ENCODE measurements at places on chromosomes 2 and 18. TPM values are rescaled to one million over a fixed set of nuclear protein-coding genes. Genes with fewer than 3 reads are reported as not detected.

DNA sequence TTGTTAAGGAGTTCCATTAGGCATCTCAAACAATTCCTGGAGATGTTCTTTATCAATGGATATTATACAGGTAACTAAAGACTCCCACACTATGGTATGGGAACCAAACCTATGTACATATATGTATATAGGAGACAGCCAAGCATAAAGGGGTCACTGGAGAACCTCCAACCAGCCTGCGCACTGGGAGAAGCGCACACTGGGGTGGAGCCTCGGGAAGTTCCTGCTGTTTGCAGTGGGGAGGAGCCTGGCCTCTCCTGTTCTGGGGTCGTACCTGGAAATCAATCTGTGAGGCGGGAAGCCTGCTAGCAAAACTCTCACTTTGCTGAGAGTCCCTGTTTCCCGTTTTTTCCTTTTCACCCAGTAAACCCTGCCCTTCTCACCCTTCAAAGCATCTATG, 83.1 kb upstream of the CREB1 start:
- H3K4me1 ChIP-seq = no peaks in the 10 kb centered on the region
- H3K4me3 ChIP-seq = no peak overlapping the region
- H3K36me3 ChIP-seq = no peaks in the 10 kb centered on the region
- no peak for DNase-seq
- H3K27ac ChIP-seq = no peak overlapping the region

MYO3B gene
- 0.57 TPM for total RNA-seq

TUBB8B gene
- total RNA-seq = not detected

DNA sequence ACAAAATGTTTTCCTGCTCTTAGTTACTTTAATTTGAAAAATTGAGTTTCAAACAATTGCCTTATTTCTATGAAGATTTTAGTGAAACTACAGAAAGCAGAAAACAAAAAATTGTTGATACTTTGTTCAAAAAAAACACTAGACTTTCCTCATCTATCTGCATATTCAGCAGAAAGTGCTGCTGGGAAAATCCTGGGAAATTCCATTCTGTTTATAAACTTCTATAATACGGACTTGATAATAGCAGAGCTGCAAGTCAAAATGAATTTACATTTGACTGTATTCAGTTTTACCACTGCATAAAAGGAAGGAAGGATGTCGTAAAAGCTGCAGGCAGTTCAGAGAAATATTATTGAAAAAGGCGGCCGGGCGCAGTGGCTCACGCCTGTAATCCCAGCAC, 24.9 kb upstream of the ERICH2 start:
- DNase-seq = no peak
- no peaks in the 10 kb centered on the region for H3K36me3 ChIP-seq
- no peak overlapping the region for H3K4me3 ChIP-seq
- H3K4me1 ChIP-seq = no peaks in the 10 kb centered on the region
- no peak overlapping the region for H3K27ac ChIP-seq

DNA sequence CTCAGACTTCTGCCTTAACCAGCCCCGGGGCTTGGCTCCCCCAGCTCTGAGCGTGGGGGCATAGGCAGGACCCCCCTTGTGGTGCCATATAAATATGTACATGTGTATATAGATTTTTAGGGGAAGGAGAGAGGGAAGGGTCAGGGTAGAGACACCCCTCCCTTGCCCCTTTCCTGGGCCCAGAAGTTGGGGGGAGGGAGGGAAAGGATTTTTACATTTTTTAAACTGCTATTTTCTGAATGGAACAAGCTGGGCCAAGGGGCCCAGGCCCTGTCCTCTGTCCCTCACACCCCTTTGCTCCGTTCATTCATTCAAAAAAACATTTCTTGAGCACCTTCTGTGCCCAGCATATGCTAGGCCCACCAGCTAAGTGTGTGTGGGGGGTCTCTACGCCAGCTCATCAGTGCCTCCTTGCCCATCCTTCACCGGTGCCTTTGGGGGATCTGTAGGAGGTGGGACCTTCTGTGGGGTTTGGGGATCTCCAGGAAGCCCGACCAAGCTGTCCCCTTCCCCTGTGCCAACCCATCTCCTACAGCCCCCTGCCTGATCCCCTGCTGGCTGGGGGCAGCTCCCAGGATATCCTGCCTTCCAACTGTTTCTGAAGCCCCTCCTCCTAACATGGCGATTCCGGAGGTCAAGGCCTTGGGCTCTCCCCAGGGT, 5.5 kb downstream of the CTDSP1 start:
- no peak for DNase-seq
- H3K4me3 ChIP-seq = peak overlapping the region; percentile 81
- H3K27me3 ChIP-seq = no peaks in the 10 kb centered on the region
- peak overlapping the region; percentile 74 for H3K27ac ChIP-seq

- no peak overlapping the region for H3K27ac ChIP-seq
- H3K4me1 ChIP-seq = no peaks in the 10 kb centered on the region
- H3K4me3 ChIP-seq = no peak overlapping the region
- H3K36me3 ChIP-seq = no peaks in the 10 kb centered on the region
- H3K27me3 ChIP-seq = peaks cover 9% of the 10 kb centered on the region
- DNase-seq = no peak
Measured at GRCh38 chr2:160033732-160034392, 28.6 kb downstream of the PLA2R1 start.

GRCh38 chr2:52035391-52035790, 1003.5 kb upstream of the NRXN1 start:
- H3K36me3 ChIP-seq = no peaks in the 10 kb centered on the region
- DNase-seq = no peak
- H3K27me3 ChIP-seq = no peaks in the 10 kb centered on the region
- H3K4me1 ChIP-seq = no peaks in the 10 kb centered on the region
- no peak overlapping the region for H3K27ac ChIP-seq
- no peak overlapping the region for H3K4me3 ChIP-seq

CAPN14 gene
- 0.20 TPM for total RNA-seq

DNA sequence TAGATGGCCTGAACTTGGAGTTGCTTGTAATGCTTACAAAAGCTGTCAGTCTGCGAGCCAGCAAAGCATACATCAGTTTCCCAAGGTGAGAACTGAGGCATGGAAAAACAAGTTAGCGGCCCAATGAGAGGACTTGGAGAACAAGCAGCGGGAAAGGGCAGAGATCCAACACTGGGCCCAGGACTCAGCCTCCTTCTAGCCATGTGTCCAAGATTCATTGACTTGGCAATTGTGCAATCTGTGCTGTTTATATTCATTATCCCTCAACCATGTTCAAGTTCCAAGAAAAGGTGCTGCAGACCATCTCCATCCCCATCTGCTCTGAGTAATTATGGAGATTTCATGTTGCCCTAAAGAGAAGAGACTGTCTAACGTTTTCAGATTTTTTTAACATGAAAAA, 187.4 kb downstream of the ALK start:
- H3K36me3 ChIP-seq = no peaks in the 10 kb centered on the region
- no peak for DNase-seq
- H3K27me3 ChIP-seq = no peaks in the 10 kb centered on the region
- H3K27ac ChIP-seq = no peak overlapping the region
- H3K4me3 ChIP-seq = no peak overlapping the region
- H3K4me1 ChIP-seq = no peaks in the 10 kb centered on the region

TMEM185B gene
- 47.9 TPM for total RNA-seq

DNA sequence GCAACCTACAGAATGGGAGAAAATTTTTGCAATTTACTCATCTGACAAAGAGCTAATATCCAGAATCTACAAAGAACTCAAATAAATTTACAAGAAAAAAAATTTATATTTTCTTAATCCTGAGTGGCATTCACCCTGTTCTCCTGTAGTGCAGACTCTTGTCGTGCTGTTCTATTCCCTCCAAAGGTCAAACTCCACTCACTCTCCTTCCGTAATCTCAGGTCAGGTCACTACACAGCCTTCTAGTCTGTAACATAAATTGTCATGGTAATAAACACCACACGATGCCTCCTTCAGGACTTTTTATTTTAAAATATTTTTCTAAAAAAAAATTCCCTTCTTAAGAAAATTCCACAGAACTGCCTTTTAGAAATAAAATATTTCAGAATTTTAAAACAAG, 417.9 kb upstream of the GCFC2 start:
- no peak for DNase-seq
- H3K4me1 ChIP-seq = no peaks in the 10 kb centered on the region
- no peaks in the 10 kb centered on the region for H3K27me3 ChIP-seq

SLC5A7 gene
- total RNA-seq = not detected

TFPI gene
- total RNA-seq = 0.60 TPM

- H3K27ac ChIP-seq = no peak overlapping the region
- H3K4me3 ChIP-seq = no peak overlapping the region
- H3K27me3 ChIP-seq = peaks cover 8% of the 10 kb centered on the region
- DNase-seq = no peak
Measured at GRCh38 chr2:37629529-37629928, 41.9 kb downstream of the CDC42EP3 start.

DNA sequence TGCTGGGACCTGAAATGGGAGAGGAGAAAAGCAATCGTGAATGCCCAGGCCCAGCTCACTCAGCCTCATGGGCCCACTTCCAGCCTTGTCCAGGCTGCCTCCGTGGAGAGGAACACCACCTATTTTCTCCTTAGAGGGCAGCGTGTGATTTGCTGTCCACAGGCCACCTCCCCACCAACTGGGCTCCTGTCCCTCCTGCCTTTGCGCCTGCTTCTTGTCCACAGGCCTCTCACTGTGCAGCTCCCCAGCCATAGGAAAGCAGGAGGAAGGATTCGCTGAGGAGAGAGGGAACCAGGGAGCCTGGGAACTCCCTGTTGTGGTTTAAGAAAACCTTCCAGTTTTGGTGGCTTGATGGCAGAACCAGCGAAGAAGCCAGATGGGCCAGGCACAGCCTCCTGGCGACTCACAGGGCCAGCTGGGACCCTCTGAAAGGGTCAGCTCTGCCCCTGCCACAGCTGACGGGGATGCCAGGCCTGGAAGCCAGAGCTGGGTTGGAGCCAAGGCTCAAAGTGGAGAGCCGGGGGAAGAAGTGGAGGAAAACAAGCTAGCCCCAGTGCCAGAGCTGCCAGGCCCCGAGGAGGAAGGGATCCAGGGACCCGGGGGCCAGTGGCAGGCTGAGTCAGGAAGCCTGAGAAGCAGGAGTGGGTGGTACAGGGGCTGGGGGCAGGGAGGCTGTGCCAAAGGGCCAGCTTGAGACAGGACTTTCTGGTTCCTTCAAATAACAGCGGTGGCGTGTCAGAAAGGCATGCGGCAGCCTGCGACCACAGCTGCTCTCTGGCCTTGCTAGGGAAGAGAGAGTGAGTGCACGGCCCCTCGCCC, 9.9 kb downstream of the TMBIM1 start:
- peaks cover 40% of the 10 kb centered on the region for H3K4me1 ChIP-seq
- H3K4me3 ChIP-seq = no peak overlapping the region
- H3K27me3 ChIP-seq = no peaks in the 10 kb centered on the region
- DNase-seq = no peak
- H3K27ac ChIP-seq = peak overlapping the region; percentile 29

ERICH2 gene
- total RNA-seq = not detected

GATA6 gene
- total RNA-seq = not detected

DNA sequence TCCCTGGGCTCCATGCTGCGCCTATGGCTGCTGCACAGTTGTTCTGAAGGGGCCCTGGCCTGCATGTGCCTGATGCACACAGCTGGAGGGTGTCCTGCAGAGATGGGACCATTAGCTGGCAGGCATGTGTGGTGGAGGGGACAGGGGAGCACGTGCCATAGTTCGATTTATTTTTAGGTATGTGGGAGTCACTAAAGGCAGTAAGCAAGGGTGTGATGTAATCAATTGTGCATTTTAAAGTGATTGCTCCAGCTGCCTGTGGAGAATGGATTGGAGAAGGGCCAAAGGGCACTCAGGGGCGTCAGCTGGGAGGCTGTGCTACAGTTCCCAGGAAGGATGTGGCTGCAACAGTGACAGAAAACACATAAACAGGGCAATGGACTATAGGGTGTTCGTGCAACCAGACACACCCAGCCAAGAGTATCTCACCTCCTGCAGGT, 205.1 kb downstream of the ARL4C start:
- DNase-seq = peak; percentile 61
- no peaks in the 10 kb centered on the region for H3K36me3 ChIP-seq
- peaks cover 97% of the 10 kb centered on the region for H3K4me1 ChIP-seq
- H3K27me3 ChIP-seq = no peaks in the 10 kb centered on the region
- H3K27ac ChIP-seq = peak overlapping the region; percentile 99

TRIB2 gene
- total RNA-seq = 6.3 TPM

DNA sequence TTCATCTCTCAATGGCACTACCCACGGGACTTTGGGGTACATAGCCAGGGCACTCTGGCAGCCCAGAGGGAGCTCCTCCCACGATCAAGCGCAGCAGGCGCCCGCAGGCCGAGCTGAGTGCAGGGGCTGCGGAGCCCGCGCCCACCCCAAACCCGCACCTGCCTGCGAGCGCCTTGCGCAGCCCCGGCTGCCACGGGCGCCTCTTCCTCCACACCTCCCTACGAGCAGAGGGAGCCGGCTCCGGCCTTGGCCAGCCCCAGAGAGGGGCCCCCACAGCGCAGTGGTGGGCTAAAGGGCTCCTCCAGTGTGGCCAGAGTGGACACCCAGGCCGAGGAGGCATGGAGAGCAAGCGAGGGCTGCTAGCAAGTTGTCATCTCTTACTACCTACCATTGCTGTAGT, 165.2 kb downstream of the UBE2E3 start:
- peaks cover 57% of the 10 kb centered on the region for H3K4me1 ChIP-seq
- DNase-seq = no peak
- no peak overlapping the region for H3K4me3 ChIP-seq
- peak overlapping the region; percentile 21 for H3K27ac ChIP-seq

DNA sequence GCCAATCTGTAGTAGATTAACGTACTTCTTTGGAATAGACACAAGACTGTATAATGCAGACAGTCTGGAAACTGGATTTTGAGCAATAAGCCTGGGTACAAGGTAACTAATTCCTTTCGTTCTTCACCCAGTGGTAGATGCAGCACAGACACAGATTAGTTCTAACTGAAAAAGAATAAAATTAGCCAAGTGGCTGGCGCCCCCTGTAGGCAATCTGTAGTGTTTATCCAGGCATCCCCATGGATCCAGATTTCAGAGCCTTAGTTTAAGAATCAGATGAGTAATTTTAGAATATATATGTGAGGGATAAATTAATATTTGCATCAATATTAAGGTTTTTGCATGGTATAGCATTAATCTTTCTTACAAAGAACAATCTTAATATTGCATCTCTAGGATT, 563.9 kb downstream of the DCC start:
- no peak for DNase-seq
- H3K27ac ChIP-seq = no peak overlapping the region
- H3K4me1 ChIP-seq = no peaks in the 10 kb centered on the region
- no peaks in the 10 kb centered on the region for H3K36me3 ChIP-seq

ADAM17 gene
- total RNA-seq = 30.4 TPM

SFT2D3 gene
- total RNA-seq = 6.6 TPM

RGPD5 gene
- total RNA-seq = 30.2 TPM

- no peaks in the 10 kb centered on the region for H3K27me3 ChIP-seq
- DNase-seq = no peak
- H3K27ac ChIP-seq = no peak overlapping the region
- no peaks in the 10 kb centered on the region for H3K36me3 ChIP-seq
- no peak overlapping the region for H3K4me3 ChIP-seq
- H3K4me1 ChIP-seq = no peaks in the 10 kb centered on the region
Measured at GRCh38 chr2:35415282-35415681, 940.3 kb upstream of the CRIM1 start.

GRCh38 chr2:106085181-106085940, 108.7 kb downstream of the UXS1 start:
- H3K4me1 ChIP-seq = peaks cover 18% of the 10 kb centered on the region
- no peaks in the 10 kb centered on the region for H3K27me3 ChIP-seq
- peak; percentile 41 for DNase-seq
- peak overlapping the region; percentile 76 for H3K27ac ChIP-seq
- H3K4me3 ChIP-seq = peak overlapping the region; percentile 38
- no peaks in the 10 kb centered on the region for H3K36me3 ChIP-seq

KLHL30 gene
- not detected for total RNA-seq

ACKR3 gene
- total RNA-seq = 0.42 TPM

TMEM169 gene
- 0.93 TPM for total RNA-seq

COL4A3 gene
- total RNA-seq = not detected

Measured in activated T-helper 1 cell treated with anti-CD3 and anti-CD28 coated beads, Interleukin-12 subunit alpha, Interleukin-12 subunit beta, Interleukin-2, Interleukin-4 antibody, amounts not matched to agents 30 ng/mL and 10 ng/mL and 1 ng/mL, durations not matched to agents 14 hours and 24 hours and 36 hours (primary cell).